Thoracic aorta endothelial cell (primary cell): ENCODE measurements at places on chromosomes 11 and 22. TPM values are rescaled to one million over a fixed set of nuclear protein-coding genes. Genes with fewer than 3 reads are reported as not detected.

The CYP2D6 gene
- total RNA-seq = 0.13 and 0.22 TPM in 2 replicates

The C22orf31 gene
- not detected in 2 replicates for total RNA-seq

The BAIAP2L2 gene
- 0.22 and 0.40 TPM in 2 replicates for total RNA-seq

The MAP6 gene
- 0.27 and 0.36 TPM in 2 replicates for total RNA-seq

The MMP8 gene
- not detected in 2 replicates for total RNA-seq

The PIK3IP1 gene
- 4.1 and 5.2 TPM in 2 replicates for total RNA-seq

The MRGPRF gene
- under 0.01 TPM in 1 of 2 replicates, not detected in the other for total RNA-seq

The ANO1 gene
- total RNA-seq = 0.27 TPM in 1 of 2 replicates, not detected in the other

The NLRP14 gene
- total RNA-seq = 0.07 and 0.53 TPM in 2 replicates

The MEN1 gene
- total RNA-seq = 20.7 and 31.1 TPM in 2 replicates

The CATSPERZ gene
- total RNA-seq = 0.27 and 0.57 TPM in 2 replicates

The PANX2 gene
- total RNA-seq = 1.7 TPM in 2 replicates

The OLFML1 gene
- not detected in 2 replicates for total RNA-seq

The KDM4E gene
- total RNA-seq = not detected in 2 replicates

The CXCR5 gene
- not detected in 2 replicates for total RNA-seq

The VWCE gene
- 3.8 and 6.4 TPM in 2 replicates for total RNA-seq

The SCGB1C1 gene
- total RNA-seq = not detected in 2 replicates

The TRIM21 gene
- total RNA-seq = 17.4 and 25.8 TPM in 2 replicates

The RIC8A gene
- 86.4 and 108 TPM in 2 replicates for total RNA-seq

The CSTPP1 gene
- 20.6 and 26.9 TPM in 2 replicates for total RNA-seq

The KCNJ5 gene
- total RNA-seq = not detected in 2 replicates

The GDPD4 gene
- not detected in 2 replicates for total RNA-seq

The DRAP1 gene
- total RNA-seq = 74.0 and 108 TPM in 2 replicates

The OR52I2 gene
- not detected in 2 replicates for total RNA-seq

The RTL10 gene
- 21.8 and 31.1 TPM in 2 replicates for total RNA-seq

The RCE1 gene
- 13.3 and 14.0 TPM in 2 replicates for total RNA-seq

The FERMT3 gene
- total RNA-seq = 124 and 138 TPM in 2 replicates

The SLC22A12 gene
- total RNA-seq = not detected in 2 replicates

The LUZP2 gene
- not detected in 2 replicates for total RNA-seq

The ASCL2 gene
- not detected in 2 replicates for total RNA-seq

The CARD16 gene
- total RNA-seq = 23.5 and 29.5 TPM in 2 replicates

The CHKB gene
- total RNA-seq = 21.1 and 30.4 TPM in 2 replicates

The SYNGR1 gene
- 1.7 and 2.8 TPM in 2 replicates for total RNA-seq

The SCARF2 gene
- total RNA-seq = 13.8 and 20.9 TPM in 2 replicates

The APOA1 gene
- total RNA-seq = not detected in 2 replicates

The LARGE2 gene
- total RNA-seq = not detected in 2 replicates

The IFITM2 gene
- 72.5 and 210 TPM in 2 replicates for total RNA-seq

The TMEM109 gene
- 94.9 and 113 TPM in 2 replicates for total RNA-seq

The SHISAL1 gene
- total RNA-seq = under 0.01 TPM in 1 of 2 replicates, not detected in the other

The CYTH4 gene
- total RNA-seq = 0.13 TPM in 1 of 2 replicates, not detected in the other

The NFRKB gene
- 25.1 and 33.5 TPM in 2 replicates for total RNA-seq

The GRM5 gene
- total RNA-seq = 0.13 and 0.22 TPM in 2 replicates

The MISFA gene
- total RNA-seq = 0.13 and 0.65 TPM in 2 replicates

The IGF2 gene
- total RNA-seq = 1.2 and 4.7 TPM in 2 replicates

The MS4A3 gene
- total RNA-seq = not detected in 2 replicates

The TMEM191C gene
- total RNA-seq = 0.07 and 0.40 TPM in 2 replicates

The CHCHD10 gene
- 12.6 and 15.6 TPM in 2 replicates for total RNA-seq

The MMP7 gene
- 0.57 TPM in 1 of 2 replicates, not detected in the other for total RNA-seq

The TECTA gene
- total RNA-seq = 0.40 and 0.50 TPM in 2 replicates

The CASP4 gene
- 210 and 217 TPM in 2 replicates for total RNA-seq
